ENCODE measurements at places on chromosomes 16 and 17. TPM values are rescaled to one million over a fixed set of nuclear protein-coding genes. Genes with fewer than 3 reads are reported as not detected.
A peak's percentile ranks its signal among the peaks of the same experiment; 100 is the strongest.

LGALS9B gene
- polyA plus RNA-seq, result not detected

PIK3R6 gene
- not detected for polyA plus RNA-seq

EVPL gene
- polyA plus RNA-seq, result not detected

CDH1 gene
- polyA plus RNA-seq, result 0.03 TPM

DBNDD1 gene
- 45.7 TPM for polyA plus RNA-seq

ATP1B2 gene
- polyA plus RNA-seq, result not detected

RAB37 gene
- polyA plus RNA-seq, result 0.10 TPM

TNFRSF13B gene
- not detected for polyA plus RNA-seq

DNA sequence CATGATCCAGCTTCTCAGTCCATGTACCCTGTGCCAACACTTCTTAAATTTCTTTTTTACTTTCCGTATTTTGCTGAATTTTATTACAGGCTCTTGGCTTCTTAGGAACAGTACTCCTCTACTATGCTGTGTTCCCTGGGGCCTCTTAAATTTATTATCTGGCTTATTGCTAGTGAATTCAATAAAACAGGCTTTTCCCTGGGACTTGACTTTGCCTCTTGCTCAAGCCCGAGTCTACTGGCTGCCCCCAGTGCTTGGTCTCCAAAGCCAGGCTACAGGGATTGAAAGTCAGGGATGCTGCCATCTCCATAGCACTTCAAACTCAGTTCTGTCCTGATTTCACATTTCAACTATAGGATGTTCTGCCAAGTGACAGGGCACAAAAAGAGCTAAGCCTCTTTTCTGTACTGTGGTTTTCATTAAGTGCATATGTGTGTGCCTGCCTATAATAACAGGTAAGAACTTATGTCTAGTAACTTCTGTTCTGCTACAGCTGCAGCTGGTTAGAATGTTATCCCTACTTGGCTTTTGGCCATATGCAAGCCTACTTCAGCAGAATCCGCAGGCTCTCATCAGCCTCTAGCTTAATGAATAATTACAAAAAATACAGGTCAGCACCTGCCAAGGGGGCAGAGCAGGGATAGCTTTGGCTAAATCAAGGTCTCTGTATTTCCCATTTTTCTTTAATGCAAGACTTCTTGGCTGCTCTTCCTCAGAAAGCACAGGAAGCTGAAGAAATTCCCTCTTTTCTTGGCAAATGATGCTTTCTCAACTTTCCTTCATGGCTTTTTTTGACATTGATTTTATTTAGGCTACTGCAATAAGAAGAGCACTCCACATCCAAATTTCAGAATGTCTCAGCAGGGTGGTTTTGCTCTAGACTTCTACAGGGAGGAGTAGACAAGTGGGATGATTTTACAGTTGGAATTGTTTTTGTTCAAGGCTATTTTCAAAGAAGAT lies 8.2 kb downstream of the FAM20A start:
- no peak for DNase-seq

DNA sequence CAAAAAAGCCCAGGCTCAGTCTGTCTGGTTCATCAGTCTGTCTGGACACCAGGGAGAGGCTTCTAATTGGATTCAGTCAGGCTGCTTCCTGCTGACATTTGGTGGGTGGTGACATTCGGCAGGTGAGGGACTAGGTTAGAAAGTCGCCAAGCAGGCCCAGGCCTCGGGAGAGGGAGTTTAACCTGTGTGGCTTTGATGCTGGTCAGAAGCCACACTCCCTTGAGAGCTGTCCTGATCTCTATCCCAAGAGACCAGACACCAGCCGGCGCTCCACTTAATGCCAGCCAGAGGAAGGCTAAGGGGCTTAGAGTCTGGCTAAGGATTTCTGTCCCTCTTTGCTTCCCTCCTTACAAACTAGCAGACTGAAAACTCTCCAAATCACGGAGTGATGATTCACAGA lies 135.0 kb downstream of the GSG1L start:
- no peak for DNase-seq

DNA sequence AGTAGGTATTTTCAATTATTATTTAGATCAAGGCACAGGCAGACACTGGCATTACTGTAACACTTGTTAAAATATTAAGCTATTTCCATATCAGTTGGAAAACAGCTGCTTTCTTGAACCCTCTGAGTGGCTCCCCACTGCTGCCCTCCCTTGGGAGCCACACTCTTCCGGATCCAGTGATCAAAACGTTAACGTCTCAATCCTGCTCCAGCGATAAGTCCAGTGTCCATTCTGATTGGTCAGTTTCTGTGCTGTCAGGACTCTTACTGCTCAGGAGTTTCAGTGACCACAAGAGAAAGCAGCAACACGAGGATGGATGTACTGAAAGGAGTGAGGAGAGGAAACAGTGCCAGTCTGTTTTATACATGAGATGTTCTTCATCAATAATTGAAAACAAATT lies 13.8 kb upstream of the ZKSCAN2 start:
- no peak for DNase-seq

GRCh38 chr17:64496348-64496785 lies 487 bp downstream of the POLG2 start:
- peak; percentile 49 for DNase-seq

GRCh38 chr17:67246653-67247415 lies 1.8 kb upstream of the HELZ start:
- peak; percentile 28 for DNase-seq

GRCh38 chr16:57396786-57397185 lies 7.8 kb upstream of the CCL17 start:
- DNase-seq, result no peak

- no peak for DNase-seq
Observed at GRCh38 chr16:12260647-12261262, 284.2 kb downstream of the SNX29 start.

GRCh38 chr17:17497845-17498520 lies 1.8 kb upstream of the RASD1 start:
- DNase-seq, result no peak

- DNase-seq, result no peak
Observed at GRCh38 chr17:43543771-43544575, 2.2 kb downstream of the ETV4 start.

All from endothelial cell of umbilical vein (primary cell).